ENCODE measurements at places on chromosomes 5 and 9. TPM values are rescaled to one million over a fixed set of nuclear protein-coding genes. Genes with fewer than 3 reads are reported as not detected.

DNA sequence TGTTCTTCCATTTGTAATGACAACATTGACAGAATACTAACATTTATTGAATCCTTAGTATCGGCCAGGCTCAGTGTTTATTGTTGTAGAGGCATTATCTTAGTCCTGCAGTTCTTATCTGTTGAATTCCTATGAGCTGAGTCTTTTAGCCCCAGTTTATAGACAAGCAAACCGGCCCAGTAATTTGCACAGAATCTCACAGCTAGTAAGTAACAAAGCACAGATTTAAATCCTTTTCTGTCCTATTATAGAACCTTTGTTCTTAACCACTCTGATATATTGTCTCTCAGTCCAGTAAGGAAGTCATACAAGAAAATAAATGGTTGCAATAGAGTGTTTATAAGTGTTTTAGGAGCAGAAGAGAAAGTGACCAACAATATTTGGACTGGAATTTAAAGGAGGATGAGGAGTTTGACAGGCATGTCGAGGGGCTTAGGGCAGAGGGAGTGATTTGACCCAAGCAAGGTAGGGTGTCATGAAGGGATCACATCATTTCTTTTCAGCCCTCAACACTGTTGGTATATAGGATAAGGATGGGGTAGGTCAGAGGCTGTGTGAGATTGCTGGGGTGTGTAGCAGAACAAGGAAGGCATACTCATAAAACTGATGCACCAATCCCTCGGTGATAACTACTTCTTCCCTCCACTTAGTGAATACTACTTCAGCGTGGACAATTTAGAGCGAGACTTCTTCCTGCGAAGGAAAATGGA, 39.5 kb downstream of the LARP1 start:
- no peaks in the 10 kb centered on the region for H3K4me1 ChIP-seq
- H3K27me3 ChIP-seq = no peaks in the 10 kb centered on the region
- DNase-seq = no peak
- no peaks in the 10 kb centered on the region for H3K36me3 ChIP-seq
- H3K4me3 ChIP-seq = no peak overlapping the region
- no peak overlapping the region for H3K27ac ChIP-seq

DNA sequence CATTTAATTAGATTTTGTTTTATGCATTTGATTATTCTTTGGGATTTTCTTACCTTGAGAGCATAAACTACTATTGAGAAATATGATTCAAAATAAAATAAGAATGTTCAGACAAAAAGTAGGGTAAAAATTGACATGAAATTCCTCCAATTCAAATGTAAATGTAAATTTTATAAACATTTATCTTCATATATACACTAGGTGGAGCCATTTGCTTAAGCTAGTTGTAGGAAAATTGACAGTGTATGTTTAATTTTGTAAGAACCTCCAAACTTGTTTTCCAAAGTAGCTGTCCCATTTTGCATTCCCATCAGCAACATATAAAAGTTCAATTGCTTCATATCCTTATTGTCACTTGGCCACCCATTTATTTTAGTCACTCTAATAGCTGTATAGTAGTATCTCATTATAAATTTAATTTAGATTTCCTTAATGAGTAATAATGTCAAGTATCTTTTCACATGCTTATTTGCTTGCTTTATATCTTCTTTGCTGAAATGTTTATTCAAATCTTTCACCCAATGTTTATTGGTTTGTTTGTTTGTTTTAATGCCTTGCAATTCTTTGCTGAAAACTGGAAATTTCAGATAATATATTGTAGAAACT, 37.6 kb upstream of the SLCO6A1 start:
- DNase-seq = no peak
- no peaks in the 10 kb centered on the region for H3K4me1 ChIP-seq
- H3K4me3 ChIP-seq = no peak overlapping the region
- H3K27me3 ChIP-seq = no peaks in the 10 kb centered on the region
- H3K36me3 ChIP-seq = no peaks in the 10 kb centered on the region

Gene ISL1
- not detected for total RNA-seq

DNA sequence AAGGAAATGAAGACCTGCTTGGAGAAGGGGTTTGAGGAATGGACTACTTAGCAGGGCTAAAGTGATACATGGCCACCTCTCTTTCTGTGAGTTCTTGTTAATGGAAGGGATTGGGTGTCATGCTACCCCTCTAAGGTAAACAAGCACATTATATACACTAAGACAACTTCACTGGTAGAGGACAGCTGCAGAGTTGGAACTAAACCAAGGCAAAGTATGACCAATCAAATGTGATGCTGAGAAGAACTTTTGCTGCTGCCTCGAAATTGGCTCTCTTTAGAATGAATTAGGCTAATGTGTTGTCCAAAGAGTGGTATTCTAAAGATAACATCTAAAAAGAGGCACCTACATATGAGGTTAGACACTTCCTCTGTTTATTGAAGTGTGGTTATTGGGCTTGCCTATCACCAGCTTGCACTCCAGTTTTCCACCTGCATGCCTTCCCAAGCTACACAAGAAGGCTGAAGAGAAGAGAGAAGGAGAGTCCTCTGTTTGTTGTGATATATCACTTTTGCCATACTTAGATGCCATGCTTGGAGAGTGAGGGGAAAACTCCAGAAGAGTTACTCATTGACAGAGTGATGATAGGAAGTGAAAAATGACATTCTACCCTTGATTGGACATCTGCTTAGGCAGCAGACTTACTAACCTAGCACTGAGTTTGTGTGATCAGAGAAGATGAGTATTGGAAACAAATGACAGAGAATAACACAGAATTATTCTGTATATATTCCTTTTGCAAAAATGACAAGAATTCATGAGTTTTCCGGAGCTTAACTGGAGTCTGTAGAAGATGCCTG, 536.1 kb downstream of the ZNF608 start:
- no peaks in the 10 kb centered on the region for H3K27me3 ChIP-seq
- no peak for DNase-seq
- no peaks in the 10 kb centered on the region for H3K36me3 ChIP-seq
- no peak overlapping the region for H3K4me3 ChIP-seq
- H3K4me1 ChIP-seq = no peaks in the 10 kb centered on the region

DNA sequence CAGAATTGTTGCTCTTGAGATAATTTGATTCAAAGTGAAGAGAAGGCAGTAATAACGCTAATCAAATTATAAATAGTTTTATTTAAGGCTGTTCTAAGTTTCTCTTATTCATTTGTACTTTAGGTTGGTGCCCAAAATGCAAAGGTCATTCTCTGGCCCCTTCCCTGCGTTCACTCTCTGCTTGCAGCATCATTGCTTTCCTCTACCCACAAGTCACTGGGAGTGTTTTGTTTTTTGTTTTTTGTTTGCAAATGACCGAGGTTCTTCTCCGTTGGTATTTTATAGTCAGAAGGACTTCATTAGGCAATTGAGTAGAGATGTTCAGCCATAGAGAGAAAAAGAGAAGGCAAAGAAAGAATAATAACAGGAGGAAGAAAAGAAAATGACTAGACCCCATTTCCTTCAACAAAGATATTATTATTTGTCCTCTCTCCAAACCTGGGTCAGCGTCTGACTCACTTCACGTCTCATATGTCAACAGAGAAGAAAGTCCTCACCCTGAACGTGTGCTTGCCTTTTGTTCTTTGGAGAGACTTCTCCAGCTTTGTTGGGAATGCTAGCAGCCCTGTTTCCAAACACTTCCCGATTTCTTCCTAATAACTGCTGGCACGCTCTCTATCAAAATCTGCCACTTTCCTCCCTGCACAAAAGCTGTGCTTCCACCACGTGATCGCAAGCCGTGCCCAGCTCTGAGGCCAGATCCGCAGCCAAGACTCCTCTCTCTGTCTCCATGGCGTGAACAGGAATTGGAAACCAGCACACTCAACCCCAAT, 119.8 kb downstream of the EBF1 start:
- DNase-seq = peak; percentile 45
- H3K27me3 ChIP-seq = no peaks in the 10 kb centered on the region
- peak overlapping the region; percentile 52 for H3K27ac ChIP-seq
- H3K4me3 ChIP-seq = peak overlapping the region; percentile 17
- H3K36me3 ChIP-seq = no peaks in the 10 kb centered on the region
- H3K4me1 ChIP-seq = peaks cover 7% of the 10 kb centered on the region

DNA sequence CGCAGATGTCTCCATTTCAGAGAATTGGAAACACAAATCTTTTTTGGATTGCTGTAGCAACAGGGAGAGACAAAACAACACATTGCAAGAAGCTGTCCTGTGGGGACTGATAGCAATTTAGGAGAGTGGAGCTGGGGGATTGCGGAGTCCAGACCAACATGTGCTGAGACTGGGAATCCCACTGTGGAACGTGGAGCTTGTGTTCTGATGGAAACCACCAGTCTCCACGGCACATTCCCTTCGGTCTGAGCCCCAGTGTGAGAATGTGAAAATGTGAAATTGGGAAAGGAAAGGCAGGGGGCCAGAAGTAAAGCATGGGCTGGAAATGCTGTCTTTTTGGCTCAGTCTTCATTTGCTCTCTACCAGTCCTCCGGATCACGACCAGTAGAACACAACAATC, 348.8 kb upstream of the TNC start:
- H3K4me3 ChIP-seq = no peak overlapping the region
- H3K27ac ChIP-seq = no peak overlapping the region
- no peaks in the 10 kb centered on the region for H3K4me1 ChIP-seq
- no peak for DNase-seq
- H3K27me3 ChIP-seq = no peaks in the 10 kb centered on the region

Gene HRCT1
- not detected for total RNA-seq

- no peak overlapping the region for H3K4me3 ChIP-seq
- no peak overlapping the region for H3K27ac ChIP-seq
- no peaks in the 10 kb centered on the region for H3K27me3 ChIP-seq
- H3K36me3 ChIP-seq = no peaks in the 10 kb centered on the region
- H3K4me1 ChIP-seq = no peaks in the 10 kb centered on the region
- DNase-seq = no peak
These were observed 61.0 kb upstream of the SPTLC1 start for GRCh38 chr9:92176068-92176799.

Gene MELK
- not detected for total RNA-seq

GRCh38 chr5:42483472-42484154, 60.4 kb downstream of the GHR start:
- peaks cover 34% of the 10 kb centered on the region for H3K4me1 ChIP-seq
- DNase-seq = no peak
- peak overlapping the region; percentile 51 for H3K27ac ChIP-seq
- no peak overlapping the region for H3K4me3 ChIP-seq

- no peak overlapping the region for H3K27ac ChIP-seq
- H3K4me1 ChIP-seq = no peaks in the 10 kb centered on the region
- DNase-seq = no peak
- no peak overlapping the region for H3K4me3 ChIP-seq
- no peaks in the 10 kb centered on the region for H3K27me3 ChIP-seq
These were observed 109.3 kb upstream of the DHFR start for GRCh38 chr5:80763873-80764647.

Data from gastrocnemius medialis (tissue), 4 donors.